Fibroblast of gingiva (primary cell): ENCODE measurements at places on chromosomes 4 and X.

- no peak for DNase-seq
Observed at GRCh38 chrX:63751481-63751880, 33.5 kb downstream of the ARHGEF9 start.

- DNase-seq, result peak; percentile 81
Observed at GRCh38 chr4:184355111-184355604, 119.2 kb downstream of the IRF2 start.

DNA sequence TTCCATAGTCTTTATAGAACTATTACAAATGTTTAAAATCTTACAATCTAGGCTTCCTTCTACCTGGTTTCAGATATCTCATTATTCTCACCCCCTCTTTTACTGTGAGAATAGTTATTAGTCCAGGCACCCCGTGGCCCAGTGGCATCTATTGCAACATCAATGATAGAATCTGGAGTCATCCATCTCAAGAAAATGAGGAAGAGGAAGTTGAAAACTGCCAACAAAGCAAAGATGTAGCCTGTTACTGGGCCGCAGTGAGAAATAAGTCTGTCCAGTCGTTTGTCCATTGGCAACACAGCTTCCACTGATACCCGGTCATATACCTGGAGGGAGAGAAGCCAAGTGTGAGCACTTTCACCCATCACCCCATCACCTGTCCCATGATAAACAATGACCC, 6.0 kb upstream of the ASB11 start:
- DNase-seq, result no peak

DNA sequence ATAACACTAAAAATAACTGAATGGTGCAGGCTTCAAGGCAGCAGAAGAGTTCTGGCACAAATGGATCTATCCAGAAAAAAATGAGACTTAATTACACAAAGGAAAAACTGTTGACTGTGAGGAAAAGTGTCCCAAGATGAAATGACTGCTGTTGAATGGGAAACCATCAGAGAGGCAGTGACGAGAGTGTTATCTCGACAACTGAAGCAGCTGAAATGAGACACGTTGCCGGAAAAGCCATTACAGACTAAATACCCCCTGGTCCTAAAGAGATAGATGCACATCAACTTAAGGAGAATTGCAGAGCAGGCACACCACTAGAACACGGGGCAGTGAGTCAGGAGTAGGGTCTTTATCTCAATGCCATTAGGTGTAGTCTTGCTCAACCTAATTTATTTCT, 277.8 kb downstream of the DMD start:
- no peak for DNase-seq

- no peak for DNase-seq
Observed at GRCh38 chr4:153063490-153063889, 127.4 kb downstream of the FHDC1 start.

DNA sequence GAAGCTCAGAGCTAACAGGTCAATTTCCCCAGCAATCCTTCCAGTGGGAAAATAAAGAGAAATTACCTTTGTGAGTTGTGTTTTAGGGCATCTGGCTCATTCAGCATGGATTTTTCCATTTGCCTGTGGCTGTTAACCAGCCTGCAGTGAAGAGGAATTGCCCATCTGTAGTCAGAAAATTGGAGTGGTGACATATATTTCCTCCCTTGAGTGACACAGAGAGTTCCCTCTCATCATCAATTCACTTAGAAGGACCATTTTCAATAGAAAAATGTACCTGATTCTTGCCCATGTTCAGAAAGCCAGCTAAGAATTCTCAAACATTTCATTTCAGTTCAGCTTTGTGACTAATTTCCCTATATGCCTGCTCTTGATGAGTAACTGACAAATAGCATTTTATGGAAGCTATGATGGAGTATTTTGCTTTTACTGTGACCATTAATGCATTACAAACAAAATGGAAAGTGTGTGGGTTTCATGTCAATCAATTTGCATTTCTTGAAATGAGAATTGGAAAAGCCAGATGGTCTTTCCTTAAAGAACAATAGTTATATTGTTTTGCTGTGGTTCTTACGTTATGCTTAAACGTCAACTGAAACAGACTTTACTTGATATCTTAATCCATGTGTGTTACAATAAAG, 155.8 kb downstream of the NWD2 start:
- DNase-seq, result no peak

GRCh38 chr4:176810481-176811249, 17.9 kb upstream of the VEGFC start:
- no peak for DNase-seq

DNA sequence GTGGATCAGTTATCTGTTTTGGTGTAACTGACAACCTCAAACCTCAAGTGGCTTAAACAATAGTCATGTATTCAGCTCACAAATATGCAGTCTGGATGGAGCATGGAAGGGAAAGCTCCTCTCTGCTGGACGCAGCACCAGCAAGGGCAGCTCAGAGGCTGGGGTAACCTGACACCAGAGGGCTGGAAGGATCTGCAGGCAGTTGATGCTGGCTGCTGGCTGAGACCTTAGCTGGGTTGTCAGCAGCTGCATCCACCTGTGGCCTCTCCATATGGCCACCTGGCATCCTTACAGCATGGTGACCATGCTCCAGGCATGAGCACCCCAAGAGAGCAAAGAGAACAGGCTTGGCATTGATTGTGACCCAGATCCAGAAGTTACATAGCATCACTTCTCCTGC, 46.7 kb downstream of the ENPP6 start:
- DNase-seq, result no peak

- DNase-seq, result no peak
Observed at GRCh38 chr4:166501941-166502382, 628.9 kb downstream of the TLL1 start.

DNA sequence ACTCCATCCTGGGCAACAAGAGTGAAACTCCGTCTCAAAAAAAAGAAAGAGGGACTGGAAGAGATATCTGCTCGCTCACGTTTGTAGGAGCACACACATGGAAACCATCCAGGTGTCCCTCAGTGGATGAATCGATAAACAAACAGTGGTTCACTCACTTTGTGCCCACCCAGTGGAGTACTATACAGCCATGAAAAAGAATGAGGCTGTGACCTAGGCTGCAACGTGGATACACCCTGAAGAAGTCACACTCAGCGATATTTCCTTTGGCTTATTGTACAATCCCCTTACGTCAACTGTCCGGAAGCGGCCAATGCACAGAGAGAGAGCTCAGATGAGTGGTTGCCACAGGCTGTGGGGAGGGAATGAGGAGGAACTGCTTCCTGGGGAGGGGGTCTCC, 82.3 kb upstream of the PPP2R3B start:
- no peak for DNase-seq

GRCh38 chr4:175635546-175635945, 176.5 kb downstream of the GPM6A start:
- no peak for DNase-seq

- DNase-seq, result no peak
Observed at GRCh38 chr4:52612341-52612740, 46.8 kb downstream of the USP46 start.

DNA sequence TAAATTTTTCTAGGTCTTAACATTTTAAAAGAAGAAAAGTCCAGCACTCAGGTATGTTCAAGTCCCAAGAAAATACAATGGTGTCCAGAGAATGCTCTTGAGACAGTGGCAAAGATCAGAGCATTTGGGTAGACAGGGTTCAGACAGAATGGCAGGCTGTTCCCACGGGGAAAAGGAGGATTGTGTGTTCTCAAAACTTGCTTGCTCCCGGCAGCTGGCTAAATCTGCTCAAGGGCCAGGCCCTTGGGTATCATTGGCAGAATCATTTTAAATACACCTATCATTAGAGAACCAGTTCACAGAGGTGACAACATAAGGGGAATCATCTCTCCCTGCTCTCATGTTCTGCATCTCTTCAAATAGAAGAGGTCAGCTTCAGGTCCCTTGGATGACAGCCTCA, 456.3 kb downstream of the DTHD1 start:
- DNase-seq, result no peak

DNA sequence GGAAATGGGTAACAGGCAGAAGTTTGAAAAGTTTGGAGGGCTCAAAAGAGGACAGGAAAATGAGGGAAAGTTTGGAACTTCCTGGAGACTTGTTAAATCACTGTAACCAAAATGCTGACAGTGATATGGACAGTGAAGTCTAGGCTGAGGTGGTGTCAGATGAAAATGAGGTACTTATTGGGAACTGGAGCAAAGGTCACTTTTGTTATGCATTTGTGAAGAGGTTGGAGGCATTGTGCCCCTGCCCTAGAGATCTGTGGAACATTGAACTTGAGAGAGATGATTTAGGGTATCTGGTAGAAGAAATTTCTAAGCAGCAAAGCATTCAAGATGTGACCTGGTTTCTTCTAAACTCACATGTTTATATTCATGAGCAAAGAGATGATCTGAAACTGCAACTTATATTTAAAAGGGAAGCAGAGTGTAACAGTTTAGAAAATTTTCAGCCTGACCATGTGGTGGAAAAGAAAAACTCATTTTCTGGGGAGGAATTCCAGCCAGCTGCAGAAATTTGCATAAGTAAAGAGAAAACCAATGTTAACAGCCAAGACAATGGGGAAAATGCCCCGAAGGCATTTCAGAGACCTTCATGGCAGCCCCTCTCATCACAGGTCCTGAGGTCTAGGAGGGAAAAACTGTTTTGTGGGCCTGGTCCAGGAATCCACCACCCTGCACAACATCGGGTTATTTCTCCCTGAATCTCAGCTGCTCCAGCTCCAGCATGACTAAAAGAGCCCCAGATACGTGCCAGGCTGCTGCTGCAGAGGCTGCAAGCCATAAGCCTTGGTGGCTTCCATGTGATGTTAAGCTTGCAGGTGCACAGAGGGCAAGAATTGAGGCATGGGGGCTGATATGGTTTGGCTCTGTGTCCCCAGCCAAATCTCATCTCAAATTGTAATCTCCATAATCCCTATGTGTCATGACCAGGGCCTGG, 632.5 kb upstream of the GNPDA2 start:
- DNase-seq, result no peak

GRCh38 chr4:151099976-151100417, 569 bp downstream of the RPS3A start:
- DNase-seq, result peak; percentile 44

GRCh38 chr4:124593494-124593893, 119.0 kb downstream of the ANKRD50 start:
- no peak for DNase-seq

DNA sequence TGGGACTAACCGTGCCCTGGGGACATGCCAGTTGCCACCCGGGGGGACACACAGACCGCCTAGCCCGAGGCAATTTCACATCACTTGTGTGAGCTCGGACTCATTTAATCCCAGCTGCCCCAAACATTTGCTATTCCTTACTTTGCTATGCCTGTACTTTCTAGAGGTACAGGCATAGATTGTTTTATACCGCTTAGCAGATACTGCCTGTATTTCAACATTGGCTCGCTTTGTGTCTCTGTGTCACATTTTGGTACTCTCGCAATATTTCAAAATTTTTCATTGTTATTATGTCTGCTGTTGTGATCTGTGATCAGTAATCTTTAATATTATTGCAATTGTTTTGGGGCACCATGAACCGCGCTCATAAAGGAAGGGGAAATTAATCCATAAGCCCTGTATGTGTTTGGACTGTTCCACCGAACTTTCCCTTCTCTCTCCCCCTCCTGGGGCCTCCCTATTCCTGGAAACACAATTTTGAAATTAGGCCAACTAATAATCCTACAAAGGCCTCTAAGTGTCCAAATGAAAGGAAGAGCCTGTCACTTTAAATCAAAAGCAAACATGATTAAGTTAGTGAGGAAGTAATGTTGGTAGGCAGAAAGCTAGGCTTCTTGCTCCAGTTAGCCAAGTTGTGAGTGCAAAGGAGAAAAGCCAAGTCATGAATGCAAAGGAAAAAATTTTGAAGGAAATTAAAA, 568 bp upstream of the CASP6 start:
- peak; percentile 6 for DNase-seq

DNA sequence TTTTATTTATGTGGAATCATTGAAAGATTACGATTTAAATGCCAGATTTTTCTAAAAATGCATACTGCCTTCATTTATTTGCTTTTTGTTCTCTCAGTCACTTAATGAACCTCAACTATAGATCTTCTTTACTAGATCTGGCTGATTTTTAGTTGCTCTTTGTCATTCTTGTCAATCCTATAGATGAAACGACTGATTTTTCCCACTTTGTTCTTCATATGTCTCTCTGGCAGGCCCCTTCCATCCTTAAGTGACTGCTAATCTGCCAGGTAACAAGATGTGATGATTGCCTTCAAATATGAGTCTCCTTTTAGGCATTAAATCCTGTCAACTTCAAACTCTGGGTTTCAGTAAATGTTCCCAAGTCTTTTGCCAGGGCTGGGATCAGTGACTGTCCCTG, 61.0 kb downstream of the ALG13 start:
- no peak for DNase-seq

DNA sequence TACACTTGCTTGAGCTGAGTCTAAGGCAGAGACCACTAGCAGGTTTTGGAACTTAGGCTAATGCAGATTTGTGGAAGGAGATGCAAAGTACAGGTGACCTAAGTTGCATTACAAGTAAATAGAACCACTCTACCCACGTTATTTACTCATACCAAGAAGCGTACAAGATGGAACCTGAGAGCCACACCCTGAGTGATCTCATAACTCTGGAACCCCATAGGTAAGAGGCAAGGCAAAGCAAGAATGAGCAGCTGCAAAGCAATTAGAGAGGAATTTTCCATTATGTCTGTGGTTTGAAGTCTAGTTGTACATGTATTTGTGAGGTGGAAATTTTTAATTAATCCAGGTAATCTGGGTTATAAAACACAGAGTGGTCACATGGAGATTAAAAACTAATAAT, 55.4 kb downstream of the CC2D2A start:
- no peak for DNase-seq

GRCh38 chr4:65917486-65917885, 247.2 kb upstream of the EPHA5 start:
- peak; percentile 26 for DNase-seq

DNA sequence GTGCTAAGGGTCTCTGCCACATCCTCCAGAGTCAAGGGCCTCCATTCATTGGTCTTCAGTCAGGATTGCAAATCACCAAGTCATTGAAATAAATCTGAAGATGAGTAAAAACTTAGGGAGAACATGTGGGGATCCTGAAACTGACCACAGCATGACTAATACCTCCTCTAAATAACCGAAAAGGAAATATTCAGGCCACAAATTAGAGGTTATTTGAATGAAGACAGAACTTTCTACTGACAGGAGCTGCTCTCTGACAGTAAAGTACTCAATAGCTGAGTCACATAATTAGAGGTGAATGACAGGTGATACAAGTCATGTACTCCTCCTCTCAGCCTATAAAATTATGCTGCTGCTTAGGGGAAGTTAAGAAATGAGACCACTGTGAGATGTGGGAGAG, 240.2 kb upstream of the F9 start:
- no peak for DNase-seq

- no peak for DNase-seq
Observed at GRCh38 chr4:139367421-139368090, 65.3 kb upstream of the NDUFC1 start.
